ENCODE measurements at places on chromosomes 11 and 22. TPM values are rescaled to one million over a fixed set of nuclear protein-coding genes. Genes with fewer than 3 reads are reported as not detected.

Gene OR8G5
- total RNA-seq: not detected

Gene PSMA1
- 185 TPM for total RNA-seq

Gene GGT5
- total RNA-seq: 4.0 TPM

Gene ASCL2
- not detected for total RNA-seq

Gene CLMP
- 26.6 TPM for total RNA-seq

Gene PNPLA3
- 0.97 TPM for total RNA-seq

Gene TRIM49
- 0.05 TPM for total RNA-seq

Gene CHST1
- 1.3 TPM for total RNA-seq

Gene UPK2
- 1.1 TPM for total RNA-seq
